CD4-positive, alpha-beta T cell treated with Interleukin-15 for 1 hour (primary cell): ENCODE measurements at places on chromosomes 7 and 10.

- DNase-seq: no peak
Measured at GRCh38 chr10:24113901-24114300, 95.0 kb upstream of the KIAA1217 start.

- DNase-seq: no peak
Measured at GRCh38 chr10:111098679-111099437, 22.0 kb downstream of the ADRA2A start.

DNA sequence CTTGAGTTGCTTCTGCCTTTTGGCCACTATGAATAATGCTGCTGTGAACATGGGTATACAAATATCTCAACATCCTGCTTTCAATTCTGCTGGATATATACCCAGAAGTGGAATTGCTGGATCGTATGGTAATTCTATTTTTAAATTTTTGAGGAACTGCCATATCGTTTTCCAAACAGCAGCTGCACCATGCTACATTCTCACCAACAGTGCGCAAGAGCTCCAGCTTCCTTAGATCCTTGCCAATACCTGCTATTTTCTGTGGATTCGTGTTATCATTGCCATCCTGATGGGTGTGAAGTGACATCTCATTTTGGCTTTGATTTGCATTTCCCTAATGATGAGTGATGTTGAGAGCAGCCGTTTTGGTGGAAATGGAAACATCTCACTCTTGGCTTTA lies 26.7 kb downstream of the FRMD4A start:
- no peak for DNase-seq

GRCh38 chr10:72335394-72336258 lies 19.1 kb downstream of the DNAJB12 start:
- peak; percentile 59 for DNase-seq

GRCh38 chr7:71350680-71351079 lies 218.7 kb downstream of the GALNT17 start:
- DNase-seq: no peak
